Stimulated activated CD4-positive, alpha-beta T cell treated with anti-CD3 and anti-CD28 coated beads, Interleukin-15, amount 100 ng/mL, for 1 hour (primary cell): ENCODE measurements at places on chromosomes 3 and 15.

GRCh38 chr3:128502712-128503111 lies 9.7 kb upstream of the GATA2 start:
- no peak for DNase-seq

DNA sequence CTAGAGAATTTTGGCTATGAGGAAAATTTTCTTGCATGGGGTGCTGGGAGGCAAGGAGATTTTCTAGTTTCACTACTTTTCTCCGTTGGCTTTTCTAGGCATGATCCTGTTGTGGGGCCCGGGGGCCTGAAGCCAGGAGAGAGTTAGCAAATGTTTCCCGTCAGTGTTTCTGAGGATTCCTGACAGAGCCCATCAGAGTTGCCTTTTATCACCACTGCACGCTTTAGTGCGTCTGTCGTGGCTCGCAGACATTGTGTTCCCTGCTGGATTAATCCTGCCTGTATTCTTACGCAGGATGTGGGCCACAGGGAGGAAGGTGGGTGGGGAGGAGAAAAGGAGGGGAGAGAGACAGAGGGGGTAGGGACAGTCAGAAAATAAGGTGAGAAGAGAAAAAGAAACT lies 18.1 kb upstream of the BOC start:
- DNase-seq: no peak

- DNase-seq: no peak
These were observed 1177.4 kb upstream of the GBE1 start for GRCh38 chr3:82938821-82939328.

DNA sequence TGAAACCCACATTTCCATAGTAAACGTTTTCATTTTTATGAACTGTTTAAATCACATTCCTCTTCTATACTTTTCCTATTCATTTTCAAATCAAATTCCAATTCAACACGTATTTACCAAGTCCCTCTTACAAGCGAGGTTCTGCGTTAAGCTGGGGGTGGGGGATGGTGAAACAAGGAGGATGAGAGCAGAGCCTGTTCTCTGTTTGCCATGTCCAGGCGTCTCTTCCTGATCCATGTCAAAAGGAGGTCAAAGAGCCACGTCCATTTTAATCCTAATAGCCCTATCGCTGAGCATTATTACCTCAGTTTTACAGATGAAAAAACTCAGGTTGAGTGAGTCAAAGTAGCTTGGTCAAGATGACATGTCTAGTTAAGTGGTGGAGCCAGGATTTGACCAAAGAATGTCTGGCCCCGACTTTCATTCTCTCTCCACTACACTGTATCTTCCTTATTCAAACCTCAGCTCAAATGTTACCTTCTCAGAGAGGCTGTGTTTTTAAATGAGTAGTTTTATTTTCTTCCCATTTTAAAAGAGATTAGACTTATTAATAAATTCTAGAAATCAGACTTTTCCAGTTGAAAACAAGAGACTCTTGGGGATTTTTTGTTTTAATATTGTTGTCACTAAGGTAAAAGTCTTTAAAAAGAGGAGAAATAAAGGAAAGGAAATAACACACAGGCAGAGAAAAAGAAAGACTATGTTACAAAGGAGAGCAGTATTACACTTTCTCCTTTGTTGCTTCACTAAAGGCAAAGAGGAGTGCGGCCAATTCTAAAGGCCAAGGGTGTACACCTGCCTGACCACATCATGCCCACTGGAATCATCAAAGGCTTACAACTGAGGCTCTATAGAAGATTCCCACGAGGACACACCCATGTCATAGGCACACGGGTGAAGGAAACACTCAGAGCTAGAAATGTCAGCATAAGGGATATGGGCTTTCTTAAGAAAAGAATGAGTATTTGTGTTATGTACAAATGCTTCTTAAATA lies 42.4 kb downstream of the MYO5A start:
- no peak for DNase-seq

DNA sequence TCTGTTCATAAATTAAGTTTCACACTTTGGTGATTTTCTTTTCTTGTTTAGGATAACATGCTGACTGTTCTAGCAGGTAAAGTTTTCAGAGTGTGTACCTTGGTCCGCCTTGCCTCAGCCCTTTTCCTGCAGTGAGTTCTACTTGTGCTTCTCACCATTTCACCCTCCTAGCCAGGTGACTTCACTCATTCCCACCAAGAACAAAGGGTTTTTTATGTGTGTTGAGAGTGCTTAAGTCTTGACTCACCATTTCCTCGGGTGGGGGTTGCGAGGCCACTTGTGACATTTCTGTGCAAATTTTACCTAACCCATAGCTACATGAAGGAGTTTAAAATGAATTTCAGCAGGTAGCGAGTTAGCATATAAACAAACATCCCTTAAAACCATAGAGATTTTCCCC lies 81.4 kb downstream of the C3orf38 start:
- no peak for DNase-seq

GRCh38 chr15:101092867-101093202 lies 159.0 kb downstream of the CHSY1 start:
- no peak for DNase-seq

DNA sequence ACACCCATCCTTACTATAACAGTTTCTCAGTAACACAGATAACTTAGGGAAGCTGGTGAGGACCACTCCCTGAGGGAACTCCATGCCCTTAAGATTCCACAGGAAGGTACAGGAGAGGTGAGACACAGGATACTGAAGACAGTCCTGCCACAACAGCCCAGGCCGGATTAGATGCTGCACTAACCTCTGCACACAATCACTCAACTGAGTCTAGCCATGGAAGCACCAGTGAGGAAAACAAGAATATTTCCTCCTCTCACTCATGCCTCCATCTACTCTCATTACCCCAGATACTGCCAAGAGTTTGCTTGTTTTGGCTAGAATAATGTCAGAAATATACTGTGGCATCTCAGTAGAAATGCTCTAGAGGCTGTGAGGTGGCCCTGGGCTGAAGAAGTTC lies 3.7 kb downstream of the ANO10 start:
- DNase-seq: no peak

DNA sequence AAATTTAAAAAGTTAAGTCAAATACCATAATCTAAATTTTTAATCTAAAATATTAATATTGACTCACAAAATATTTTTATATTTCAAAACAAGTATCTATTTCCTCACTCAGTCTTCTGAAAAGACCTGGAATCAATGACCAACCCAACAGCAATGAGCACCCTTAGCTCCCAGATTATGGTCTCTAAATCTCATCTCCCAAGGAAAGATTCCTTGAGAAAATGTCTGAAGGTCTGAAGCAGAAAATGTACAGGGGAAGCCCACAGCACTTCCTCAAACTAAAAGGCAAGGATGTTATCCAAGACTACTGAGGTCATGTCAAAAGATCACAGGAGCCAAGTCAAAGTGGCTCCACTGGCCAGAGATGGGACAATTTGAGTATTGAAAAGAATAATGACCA lies 51.0 kb upstream of the SLCO2A1 start:
- DNase-seq: no peak

- no peak for DNase-seq
These were observed 44.5 kb downstream of the OXNAD1 start for GRCh38 chr3:16309558-16309957.

GRCh38 chr3:172688588-172688987 lies 22.3 kb downstream of the NCEH1 start:
- DNase-seq: no peak

DNA sequence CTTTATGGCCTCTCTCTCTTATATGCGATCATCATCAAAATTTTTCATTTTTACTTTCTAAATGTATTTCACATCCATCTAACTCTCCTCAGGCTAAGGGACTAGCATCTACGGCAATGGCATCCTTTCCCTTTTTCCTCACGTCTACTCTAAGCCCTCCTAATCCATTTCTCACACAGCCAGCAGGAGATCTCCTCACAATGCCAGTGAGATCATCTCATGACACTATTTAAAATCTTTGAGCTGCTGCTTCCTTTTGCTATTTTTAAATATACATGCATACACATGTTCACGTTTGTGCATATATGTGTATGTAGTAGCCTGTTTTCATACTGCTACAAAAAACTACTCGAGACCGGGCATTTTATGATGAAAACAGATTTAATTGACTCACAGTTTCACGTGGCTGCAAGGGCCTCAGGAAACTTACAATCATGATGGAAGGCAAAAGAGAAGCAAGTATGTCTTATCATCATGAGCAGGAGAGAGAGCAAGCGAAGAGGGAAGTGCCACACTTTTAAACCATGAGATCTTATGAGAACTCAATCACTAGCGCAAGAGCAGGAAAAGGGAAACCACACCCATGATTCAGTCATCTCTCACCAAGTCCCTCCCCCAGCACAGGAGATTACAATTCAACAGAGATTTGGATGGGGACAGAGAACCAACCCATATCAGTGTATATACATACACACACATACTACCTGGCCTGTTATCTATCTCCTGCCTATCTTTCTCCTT lies 599.2 kb upstream of the ROBO1 start:
- no peak for DNase-seq

DNA sequence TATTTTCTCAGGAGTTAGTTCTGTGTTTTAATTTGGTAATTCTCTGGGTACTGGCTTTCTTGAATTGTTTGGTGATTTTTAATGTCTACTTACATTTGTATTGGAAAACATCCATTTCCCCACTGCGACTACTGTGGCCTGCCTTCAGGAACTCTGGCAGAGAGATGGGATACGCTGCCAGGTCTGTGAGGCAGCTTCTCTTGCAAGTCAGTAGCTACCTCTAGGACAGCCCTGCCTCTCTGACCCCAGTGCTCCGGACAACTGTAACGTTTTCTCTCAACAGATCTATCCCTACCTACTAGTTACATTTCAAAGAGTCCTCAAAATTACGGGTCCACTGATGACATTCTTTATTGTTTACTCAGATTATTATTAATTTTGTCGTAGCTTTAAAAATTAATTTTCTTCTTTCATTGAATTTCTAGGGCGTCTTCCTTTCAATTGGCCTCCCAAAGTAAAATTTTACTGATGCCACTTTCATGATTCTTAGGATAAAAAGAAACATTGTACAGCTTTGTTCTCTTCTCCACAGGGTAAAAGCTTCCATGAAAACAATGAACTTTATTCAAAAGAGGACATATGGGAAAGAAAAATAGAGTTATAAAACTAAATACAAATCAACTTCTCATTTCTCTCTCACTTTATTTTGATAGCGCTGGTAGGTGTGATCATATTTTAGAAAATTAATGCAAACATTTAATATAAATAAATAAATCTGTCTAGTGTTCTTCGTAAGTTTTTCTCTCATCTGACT lies 123.2 kb upstream of the GOLGA8J start:
- no peak for DNase-seq

DNA sequence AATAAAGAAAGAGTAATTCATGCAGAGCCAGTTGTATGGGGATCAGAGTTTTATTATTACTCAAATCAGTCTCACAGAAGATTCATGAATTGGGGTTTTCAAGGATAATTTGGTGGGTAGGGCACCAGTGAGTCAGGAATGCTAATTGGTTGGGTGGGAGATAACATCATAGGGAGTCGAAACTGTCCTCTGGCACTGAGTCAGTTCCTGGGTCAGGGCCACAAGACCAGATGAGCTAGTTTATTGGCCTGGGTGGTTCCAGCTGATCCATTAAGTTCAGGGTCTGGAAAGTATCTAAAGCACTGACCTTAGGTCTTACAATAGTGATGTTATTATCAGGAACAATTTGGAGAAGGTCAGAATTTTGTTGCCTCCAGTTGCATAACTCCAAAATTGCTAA lies 998.6 kb upstream of the EPHA6 start:
- DNase-seq: no peak

GRCh38 chr15:44598892-44599291 lies 61.9 kb downstream of the EIF3J start:
- DNase-seq: no peak

DNA sequence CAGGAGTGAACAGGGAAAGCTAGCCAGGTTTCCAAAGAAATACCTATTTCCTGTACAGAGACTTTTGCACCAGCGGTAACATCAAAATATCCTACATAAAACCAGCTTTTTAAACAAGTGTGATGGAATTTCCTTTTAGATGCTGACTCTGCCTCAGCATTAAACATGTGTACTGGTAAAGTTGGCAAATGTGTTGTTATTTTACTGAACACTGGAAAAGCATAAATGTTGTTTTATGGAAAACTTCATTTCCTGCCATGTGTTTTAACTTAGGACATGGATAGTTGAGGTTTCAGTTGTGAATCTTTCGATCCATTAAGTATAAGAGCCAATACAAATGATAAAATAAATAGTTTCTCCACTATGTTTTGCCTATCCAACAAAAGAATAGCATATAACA lies 15.7 kb downstream of the OXNAD1 start:
- DNase-seq: no peak

DNA sequence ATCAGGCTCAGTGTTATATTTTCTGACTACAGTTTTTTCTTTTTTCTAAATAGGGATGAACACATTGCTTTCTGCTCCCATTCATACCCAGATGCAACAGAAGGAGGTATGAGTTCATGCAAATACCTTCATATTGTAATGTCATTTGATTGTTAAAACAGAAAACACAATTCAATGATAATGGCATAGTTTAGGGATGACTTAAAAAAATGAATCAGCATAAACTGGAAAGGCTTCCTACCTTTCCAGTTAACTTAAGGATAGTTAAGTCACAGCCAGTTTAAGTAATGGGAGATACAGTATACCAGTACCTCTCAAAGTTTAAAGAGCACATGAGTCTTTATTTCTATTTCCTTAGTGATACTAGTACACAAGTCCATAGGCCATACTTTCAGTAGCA lies 24.9 kb downstream of the KNL1 start:
- DNase-seq: no peak

DNA sequence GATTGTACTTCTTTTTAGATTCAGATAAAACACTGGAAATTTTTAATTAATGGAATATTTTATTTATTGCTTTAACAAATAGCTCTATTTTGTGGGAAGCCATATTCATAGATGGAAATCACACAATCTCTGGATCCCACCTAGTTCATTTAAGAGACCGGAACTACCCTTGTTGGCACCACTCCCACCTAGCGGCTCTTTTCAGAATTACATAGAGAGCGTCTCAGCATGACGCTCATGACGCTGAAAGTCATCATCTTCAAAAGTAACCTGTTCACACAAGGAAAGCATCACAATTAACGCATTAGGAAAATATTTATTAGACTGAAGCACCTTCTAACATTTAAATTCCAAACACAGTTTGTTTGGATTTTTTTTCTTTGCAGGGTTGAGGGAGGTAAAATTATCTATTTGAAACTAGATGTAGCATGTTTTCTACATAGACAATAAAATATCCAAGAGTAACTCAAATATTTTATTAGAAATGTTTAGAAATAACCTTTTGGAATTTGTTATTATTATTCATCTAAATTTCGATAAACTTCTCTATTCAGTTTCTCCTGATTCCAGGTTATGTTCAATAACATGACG lies 214.9 kb upstream of the ARRDC4 start:
- DNase-seq: no peak

GRCh38 chr3:13024765-13025065 lies 48.5 kb downstream of the IQSEC1 start:
- DNase-seq: no peak

DNA sequence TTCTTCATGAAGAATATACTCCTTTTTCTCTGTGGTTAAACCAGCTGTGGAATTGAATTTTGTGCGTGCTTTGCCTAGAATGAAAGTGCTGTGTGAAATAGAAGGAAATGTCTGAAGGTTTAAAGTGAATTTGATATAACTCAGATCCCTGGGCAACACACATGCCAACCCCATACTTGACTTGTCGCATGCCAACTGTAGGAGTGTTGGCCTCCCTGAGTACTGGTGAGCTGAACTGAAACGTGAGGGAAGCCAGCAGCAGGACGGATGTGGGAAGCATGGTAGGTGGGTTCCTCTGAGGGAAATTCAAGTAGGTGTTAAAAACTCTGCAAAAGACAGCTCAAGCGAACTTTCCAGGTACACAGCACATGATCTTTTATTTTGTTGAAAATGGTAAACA lies 14.7 kb downstream of the FAN1 start:
- no peak for DNase-seq

- no peak for DNase-seq
These were observed 11.4 kb upstream of the FETUB start for GRCh38 chr3:186628756-186629155.

- DNase-seq: no peak
These were observed 13.1 kb downstream of the CHDH start for GRCh38 chr3:53833053-53833645.
